Heart left ventricle (tissue), 16 donors: ENCODE measurements at places on chromosomes 5 and 9.

- DNase-seq: no peak
Measured at GRCh38 chr5:142904416-142904815, 134.2 kb downstream of the ARHGAP26 start.

DNA sequence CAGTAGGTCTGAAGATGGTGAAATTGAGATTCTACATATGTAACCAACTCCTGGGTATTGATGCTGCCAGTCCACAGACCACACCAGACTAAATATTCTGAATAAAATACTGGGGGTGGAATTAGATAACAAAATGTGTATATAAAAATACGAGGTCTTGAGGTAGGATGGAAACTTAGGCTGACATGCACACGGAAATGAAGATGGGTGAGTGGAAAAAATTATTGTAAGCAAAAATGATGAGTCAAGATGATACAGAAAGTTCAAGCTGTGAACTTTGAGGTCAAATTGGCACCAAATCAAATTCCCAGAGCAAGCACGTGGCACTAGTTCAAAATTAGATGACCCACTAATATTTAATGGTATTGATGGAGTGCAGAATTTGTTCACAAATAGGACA lies 713.4 kb upstream of the ACO1 start:
- no peak for DNase-seq

DNA sequence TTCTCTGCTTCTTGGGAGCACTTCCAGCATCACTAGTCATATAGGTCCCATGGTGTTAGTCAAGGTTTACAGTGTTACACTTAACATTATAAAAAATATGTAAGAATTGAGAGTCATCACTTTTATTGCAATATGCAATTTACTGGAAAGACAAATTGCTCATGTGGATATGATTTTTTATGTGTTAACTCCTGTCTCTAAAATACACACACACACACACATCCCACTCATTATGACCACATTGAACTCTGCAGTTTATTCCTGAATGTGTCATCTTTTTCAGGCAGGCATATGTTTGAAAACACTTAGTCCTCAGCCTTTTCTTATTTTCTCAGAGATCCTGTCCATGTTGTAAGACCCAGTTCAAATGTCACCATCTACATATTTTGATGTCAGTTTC lies 148.5 kb upstream of the MRPS30 start:
- DNase-seq: no peak

DNA sequence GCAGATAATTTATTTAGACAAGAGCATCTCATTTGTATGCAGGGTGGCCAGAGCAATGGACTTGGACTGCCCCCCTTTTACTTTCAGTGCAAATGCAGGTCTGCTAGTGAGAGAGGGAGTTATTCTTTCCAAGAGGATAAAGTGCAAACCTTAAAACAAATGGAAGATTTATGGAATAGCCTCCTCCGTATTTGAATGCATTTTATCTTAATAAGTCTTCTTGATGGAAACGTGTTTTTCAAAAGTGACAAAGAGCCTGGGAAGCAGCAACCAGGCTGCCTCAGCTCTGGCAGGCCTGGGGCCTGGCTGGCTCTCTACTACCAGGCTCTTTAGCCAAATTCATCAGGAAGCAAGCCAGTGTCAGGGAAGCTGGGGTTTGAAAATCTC lies 6.8 kb downstream of the NR2F1 start:
- no peak for DNase-seq

DNA sequence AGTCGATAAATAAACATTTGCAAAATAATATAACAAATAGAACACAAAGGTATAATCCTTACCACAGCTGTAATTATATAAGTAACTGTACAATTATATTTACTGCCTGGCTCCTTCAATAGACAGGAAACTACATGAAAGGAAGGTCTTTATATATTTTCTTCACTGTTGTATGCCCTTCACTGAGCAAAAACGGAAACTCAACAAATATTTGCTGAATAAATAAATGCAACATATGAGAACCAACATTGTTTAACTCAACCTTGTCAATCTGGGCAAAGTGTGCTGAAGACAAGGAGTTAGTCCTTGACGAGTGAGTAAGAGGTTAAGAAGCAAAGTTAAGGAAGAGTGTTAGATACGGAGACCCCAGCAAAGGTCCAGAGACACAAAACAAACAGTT lies 22.6 kb downstream of the PSMD5 start:
- DNase-seq: no peak
